Right renal cortex interstitium (tissue), 3 donors: ENCODE measurements at places on chromosomes 7 and 10. TPM values are rescaled to one million over a fixed set of nuclear protein-coding genes. Genes with fewer than 3 reads are reported as not detected.

Gene ITGB8
- 42.0 TPM for polyA plus RNA-seq

Gene LIPK
- not detected for polyA plus RNA-seq

- DNase-seq = no peak
Measured at GRCh38 chr7:31764462-31764861, 77.4 kb downstream of the PPP1R17 start.

- DNase-seq = no peak
Measured at GRCh38 chr7:114663502-114663901, 248.9 kb downstream of the FOXP2 start.

GRCh38 chr10:5810225-5810624, 3.0 kb downstream of the GDI2 start:
- no peak for DNase-seq

DNA sequence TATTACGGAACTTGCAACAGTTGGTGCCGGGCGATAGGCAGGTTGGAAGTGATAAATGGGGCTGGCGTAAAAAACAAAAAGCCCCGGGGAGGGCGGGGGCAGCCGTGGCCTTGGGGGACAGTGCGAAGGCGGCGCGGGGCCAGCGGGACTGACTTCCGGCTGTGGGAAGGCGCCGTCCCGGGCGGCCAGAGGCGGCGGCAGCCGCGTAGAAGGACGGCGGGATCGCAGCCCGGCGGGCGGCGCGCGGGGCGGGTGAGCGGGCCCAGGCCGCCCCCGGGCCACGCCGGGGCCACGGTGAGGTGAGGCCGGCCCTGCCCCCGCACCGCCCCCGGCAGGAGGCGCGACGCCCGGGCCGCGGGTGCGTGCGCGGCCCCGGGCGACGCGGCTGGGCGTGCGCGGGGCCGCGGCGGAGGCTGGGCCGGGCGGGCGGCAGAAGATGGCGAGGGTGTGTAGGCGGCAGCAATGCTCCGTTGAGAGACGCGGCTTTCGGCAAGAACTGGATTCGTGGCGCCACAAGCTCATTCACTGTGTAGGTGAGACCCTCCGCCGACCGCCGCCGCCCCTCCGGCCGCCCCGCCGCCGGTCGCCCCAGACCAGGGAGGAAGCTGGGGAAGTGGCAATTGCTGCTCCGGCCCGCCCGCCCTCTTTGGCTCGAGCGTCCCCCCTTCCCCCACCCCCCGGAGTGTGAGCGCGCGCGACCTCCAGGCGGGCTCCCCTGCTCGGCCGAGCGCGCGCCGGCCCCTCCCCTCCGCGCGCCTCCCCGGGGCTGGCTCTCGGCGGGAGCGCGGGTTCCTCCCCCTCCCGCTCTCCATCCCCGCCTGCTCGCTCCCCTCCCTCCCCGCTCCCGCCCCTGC, at the start of gene LCOR:
TSS of gene LCOR (plus strand) at position 432 of the 854 bp plus-strand sequence. CDS start 116,760 bp downstream, outside the sequence.
- peak; percentile 78 for DNase-seq

- no peak for DNase-seq
Measured at GRCh38 chr7:137626469-137627067, 220.2 kb downstream of the DGKI start.

DNA sequence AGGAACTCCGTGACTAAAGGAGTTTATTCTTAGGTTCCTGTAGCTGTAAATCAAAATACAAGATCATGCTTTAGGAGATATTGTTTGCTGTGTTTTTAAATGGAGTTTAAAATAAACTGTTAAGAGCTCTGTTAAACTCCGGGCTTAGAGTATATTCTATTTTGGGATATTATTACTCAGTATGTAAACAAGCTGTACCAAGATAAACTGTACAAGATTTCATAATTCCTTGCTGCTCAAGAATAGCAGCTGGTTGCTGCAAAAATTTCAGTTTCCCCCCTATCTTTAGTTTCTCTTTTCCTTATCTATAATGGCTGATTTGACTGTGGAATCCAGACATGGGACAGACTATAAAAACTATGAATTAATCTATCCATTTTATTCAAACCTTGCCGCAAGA, 215.7 kb downstream of the HTR7 start:
- DNase-seq = no peak

DNA sequence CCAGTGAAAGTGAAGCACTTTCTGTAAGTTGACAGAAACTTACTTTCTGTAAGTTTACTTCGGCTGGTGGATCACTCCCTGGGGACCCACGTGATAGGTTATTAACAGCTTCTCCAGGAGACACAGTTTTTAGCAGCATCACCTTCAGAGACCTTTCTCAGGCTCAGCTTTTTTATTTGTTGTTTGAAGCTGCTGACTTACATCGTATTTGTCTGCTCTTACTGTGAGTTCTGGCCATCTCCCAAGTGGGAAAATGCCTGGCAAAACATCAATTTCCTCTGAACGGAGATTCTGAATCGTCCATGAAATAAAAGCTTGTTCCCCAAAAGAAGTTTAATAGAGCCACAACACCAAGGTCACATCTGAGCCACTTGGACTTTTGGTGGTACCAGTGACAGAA, 178.7 kb upstream of the PODXL start:
- no peak for DNase-seq

- DNase-seq = no peak
Measured at GRCh38 chr7:30557245-30557644, 37.4 kb upstream of the GARS1 start.
